Natural killer cell (primary cell): ENCODE measurements at places on chromosomes 11 and 22.
A peak's percentile ranks its signal among the peaks of the same experiment; 100 is the strongest.

- peak; percentile 90 for DNase-seq
These were observed 41.0 kb upstream of the CD5 start for GRCh38 chr11:61061081-61061826.

GRCh38 chr11:121456151-121456550 is 3.4 kb upstream of the SORL1-AS1 start:
- no peak for DNase-seq

DNA sequence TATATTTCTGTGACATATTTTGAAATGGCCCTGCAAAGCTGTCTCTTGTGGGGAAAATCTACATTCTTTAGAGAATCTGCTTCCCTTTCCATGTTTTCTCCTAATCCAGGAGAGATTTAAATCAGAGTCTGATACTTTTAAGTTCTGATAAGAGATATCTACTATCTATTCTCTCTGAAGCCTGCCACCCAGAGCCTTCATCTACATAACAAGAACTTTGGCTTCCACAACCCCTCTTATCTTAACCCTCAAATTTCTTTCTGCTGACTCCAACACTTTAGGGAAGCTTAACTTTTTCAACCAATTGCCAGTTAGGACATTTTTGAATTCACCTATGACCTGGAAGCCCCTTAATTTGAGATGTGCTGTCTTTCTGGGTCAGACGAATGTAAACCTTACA is 965.2 kb downstream of the TBC1D22A start:
- no peak for DNase-seq

GRCh38 chr11:124339396-124340141 is 19.6 kb upstream of the OR8D2 start:
- DNase-seq = no peak

DNA sequence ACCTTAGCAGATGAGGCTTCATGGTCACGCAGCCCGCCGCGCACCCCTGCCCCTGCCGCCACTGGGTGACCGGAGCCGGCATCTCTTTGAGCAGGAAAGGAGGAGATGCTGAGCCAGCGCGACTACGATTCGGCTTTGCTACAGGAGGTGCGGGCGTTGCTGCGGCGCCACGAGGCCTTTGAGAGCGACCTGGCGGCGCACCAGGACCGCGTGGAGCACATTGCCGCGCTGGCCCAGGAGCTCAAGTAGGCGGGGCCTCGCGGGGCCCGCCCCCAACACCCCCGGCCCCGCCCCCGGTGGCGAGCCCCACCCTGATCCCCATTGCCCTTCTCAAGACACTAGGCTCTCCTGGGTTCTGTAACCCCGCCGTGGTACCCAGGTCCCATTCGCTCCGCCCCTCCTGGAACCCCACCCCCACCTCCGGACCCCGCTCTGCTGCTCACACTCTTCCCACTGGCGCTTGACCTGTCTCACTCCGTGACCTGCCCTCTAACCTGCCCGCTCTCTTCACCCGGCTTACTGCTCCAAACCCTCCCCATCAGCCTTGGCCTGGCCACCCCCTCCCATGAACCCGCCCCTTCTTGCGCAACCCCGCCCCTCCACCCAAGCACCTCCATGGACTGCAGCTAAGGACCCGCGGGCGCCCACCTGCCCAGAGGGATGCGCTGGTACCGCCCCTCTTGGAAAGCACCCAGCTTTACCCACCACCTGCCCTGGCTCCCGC is 9.1 kb downstream of the CTSF start:
- DNase-seq = no peak

DNA sequence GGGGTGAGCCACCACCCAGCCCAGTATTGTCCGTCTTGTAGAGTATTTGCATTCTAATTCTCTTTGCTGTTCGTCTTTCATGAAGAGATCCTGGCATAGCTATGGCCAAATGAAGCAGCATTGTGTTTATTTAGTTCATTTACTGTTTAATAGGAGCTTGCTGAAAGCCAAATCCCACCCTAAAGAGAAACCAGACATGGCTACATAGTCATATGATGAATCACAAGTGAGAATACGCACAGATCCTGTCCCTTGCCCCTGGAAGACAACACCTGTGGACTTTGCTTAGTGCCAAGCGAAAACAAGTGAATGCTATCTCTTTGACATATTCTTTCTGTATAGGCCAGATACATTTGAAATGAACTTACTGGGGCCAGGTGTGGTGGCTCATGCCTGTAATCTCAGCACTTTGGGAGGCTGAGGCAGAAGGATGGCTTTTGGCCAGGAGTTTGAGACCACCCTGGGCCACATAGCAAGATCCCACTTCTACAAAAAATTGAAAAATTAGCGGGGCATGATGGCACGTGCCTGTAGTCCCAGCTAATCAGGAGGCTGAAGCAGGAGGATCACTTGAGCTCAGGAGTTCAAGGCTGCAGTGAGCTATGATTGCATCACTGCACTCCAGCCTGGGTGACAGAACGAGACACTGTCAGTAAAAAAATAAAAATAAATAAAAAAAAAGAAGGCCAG is 5.1 kb upstream of the ARFGAP3 start:
- DNase-seq = no peak

DNA sequence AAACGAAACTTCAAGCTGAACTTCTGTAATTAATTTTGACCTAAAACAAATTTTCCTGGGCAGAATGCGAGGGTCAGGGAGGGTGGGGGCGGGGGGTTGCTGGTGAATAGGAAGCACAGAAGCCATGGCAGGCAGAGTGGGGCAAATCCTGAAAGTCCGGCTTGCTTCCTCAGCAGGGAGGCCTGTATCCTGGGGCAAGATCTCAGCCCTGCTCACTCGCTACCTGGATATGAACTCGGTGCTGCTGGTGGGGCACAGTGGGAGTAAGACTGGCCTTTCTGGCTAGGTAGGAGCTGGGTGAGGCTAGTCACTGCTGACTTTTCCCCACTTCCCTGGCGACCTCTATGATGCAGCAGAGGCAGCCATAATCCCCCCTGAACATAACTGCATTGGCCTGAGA is 168.9 kb upstream of the CHORDC1 start:
- DNase-seq = no peak

DNA sequence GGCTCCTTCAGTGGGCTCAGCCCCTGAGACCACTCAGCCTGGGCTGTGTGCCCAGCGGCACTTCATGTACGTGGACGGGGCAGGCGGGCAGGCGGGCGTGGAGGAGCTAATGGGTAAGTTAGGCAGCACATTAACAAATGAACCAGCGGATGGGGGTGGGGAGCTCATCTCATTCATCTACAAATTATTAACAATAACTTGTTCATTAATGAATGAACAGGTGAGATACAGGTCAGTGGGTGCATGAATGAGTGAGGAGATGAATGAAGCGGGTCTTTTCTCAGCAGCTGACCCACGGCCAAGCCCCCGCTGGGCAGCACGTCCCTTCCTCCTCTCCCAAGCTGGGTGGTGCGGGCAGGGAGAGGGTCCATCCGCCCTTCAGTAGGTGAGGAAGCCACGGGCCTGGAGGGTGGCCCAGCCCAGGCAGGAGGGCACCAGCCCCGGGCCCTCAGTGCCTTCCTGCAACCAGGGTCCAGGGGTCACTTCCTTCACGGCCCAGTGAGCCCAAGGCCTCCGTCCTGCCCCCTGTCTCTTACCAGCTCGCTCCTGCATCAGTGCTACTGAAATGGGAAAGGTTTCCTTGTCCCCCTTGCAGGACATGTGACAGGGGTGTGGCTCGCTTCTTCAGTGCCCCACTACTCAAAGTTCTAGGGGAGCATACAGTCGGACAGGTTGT is 60.5 kb upstream of the KCNQ1OT1 start:
- DNase-seq = peak; percentile 11

- DNase-seq = no peak
These were observed 1.4 kb downstream of the PLXNB2 start for GRCh38 chr22:50305923-50306566.
